Vagina (tissue), 2 donors: ENCODE measurements at places on chromosomes 12 and 14. TPM values are rescaled to one million over a fixed set of nuclear protein-coding genes. Genes with fewer than 3 reads are reported as not detected.
A peak's percentile ranks its signal among the peaks of the same experiment; 100 is the strongest.

DNA sequence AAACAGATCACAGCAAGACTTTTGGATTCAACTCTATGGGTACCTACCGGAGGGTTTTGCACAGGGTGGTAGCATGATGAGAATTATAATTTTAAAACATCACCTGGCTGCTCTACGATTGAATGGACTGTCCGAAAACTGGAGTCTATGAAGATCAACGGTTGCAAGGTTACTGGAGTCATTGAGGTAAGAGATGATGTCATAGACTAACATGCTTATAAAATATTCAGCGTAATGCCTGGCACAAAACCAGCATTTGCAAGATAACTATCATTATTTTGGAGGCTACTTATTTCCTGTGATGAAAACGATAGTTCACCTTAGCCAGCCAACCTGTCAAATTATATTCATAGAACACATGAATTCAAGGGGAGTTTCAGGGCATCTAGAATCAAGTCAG lies 580.6 kb upstream of the TBX3 start:
- no peak for DNase-seq

- DNase-seq: no peak
These were observed 13.3 kb upstream of the VRK1 start for GRCh38 chr14:96783915-96784224.

DNA sequence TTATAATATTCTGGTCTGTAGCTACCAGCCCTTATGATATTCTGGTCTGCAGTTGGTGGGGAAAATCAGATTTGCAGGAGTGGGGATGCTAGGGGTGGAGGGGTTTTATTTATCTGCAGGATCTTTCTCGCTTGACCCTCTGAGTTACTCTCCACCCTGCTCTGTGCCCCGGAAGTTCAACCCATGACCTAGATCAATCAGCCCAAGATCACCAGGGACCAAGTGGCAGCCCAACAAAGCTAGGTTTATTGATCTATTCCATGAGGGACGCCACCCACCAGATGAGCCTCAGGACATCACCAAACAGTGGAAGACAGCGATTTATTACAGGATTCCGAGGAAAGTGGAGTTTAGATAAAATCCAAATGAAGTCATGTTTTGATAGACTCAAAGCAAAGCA lies 25.8 kb upstream of the C12orf76 start:
- no peak for DNase-seq

DNA sequence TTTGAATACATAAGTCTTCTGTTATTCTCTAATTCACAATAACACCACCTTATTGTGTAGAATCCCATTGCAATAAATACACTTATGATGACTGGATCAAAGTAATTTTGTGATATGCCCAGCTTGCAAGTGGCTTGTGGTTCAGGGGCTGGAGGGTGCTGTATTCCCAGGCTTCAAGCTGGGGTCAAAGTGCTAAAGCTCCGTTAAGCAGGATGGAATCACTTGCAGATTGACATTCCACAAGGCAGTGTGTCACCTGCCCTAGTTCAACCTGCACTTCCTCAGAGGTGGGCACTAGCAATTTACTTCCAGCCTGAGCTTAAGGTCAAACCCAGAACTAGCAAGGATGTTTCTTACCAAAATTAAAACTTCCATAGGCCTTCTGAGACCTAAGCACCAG lies 166.6 kb downstream of the SSPN start:
- DNase-seq: no peak

DNA sequence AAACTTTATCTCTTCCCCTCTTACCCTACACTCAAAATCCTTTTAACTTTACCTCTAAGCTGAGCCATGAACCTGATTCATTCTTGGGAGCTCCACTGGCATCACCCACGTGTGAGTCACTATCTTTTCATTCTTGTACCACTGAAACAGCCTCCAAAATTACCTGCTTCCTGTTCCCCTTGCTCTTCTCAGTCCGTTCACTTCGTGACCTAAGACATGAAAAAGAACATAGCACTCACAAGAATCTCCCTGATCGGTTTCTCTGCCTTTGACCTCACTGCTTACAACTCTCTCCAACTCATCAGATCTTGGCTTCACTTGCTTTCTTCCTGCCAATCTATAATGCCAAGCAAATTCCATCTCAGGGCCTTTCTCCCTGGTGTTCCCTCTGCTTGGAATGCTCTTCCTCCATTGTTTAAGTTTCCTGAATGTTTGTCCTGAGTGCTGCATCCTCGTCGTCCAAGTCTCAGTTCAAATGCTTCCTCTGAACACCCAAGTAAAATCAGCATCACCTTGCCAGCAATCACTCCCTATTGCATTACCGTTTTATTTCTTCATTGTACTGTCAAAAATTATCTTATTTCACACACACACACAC lies 9.2 kb downstream of the GLIPR1 start:
- DNase-seq: no peak

DNA sequence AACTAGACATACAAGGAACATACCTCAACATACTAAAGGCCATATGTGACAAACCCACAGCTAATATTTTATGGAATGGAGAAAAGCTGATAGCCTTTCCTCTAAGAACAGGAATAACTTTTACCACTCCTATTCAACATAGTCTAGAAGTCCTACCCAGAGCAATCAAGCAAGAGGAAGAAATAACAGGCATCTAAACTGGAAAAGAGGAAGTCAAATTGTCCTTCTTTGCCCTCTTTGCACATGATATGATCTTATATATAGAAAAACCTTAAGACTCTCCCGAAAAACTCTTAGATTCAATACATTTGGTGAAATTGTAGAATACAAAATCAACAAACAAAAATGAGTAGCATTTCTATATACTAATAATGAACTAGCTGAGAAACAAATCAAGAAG lies 110.0 kb downstream of the ATP23 start:
- no peak for DNase-seq

- DNase-seq: no peak
These were observed 27.3 kb downstream of the PPM1A start for GRCh38 chr14:60276347-60276746.

GRCh38 chr14:72535485-72535884 lies 358.4 kb downstream of the DPF3 start:
- DNase-seq: no peak

DNA sequence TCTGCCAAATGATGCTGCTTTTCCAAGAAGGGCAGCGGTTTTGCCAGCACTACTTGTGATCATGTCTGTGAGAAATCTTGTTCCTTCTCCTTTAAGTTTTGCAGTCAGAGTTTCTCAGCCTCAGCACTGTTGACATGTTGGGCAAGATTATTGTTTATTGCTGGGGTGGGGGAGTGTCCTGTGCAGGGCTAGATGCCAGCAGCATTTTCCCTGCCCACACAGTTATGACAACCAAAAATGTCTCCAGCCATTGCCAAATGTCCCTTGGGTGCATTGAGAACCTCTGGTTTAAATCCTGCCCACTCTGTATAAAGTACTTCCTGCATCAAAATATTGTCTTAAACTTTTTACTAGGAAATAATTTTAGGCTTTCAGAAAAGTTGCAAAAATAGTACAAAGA lies 20.0 kb downstream of the TMEM132C start:
- DNase-seq: no peak

DNA sequence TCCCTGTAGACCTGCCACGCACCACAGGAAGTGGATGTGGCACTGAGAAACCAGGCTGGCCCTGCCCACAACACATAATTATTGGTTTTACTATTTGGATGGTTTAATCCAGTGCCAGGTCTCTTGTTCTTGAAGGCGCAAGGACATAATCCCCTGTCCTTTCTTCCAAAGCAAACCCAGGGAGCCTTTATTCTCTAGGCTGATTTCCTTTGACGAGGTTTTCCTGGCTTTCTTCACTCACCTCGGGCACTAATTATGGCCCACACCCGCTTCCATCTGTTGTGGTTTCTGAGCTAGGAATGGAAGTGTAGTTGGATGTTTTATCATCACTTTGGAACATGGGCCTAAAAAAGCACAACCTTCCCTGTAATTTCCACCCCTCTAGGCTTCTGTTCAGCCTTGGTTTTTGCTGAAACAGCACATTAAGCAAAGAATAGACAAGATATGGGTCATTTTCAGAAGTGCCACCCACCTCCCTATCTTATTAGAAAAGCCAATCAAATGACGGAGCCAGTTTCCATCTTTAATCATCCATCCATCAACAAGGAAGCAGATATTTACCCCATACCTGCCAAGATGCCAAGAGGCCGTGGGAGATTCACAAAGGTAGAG lies 73.9 kb downstream of the PPP1R36 start:
- DNase-seq: no peak

- no peak for DNase-seq
These were observed 21.1 kb downstream of the ENTPD5 start for GRCh38 chr14:73997944-73998447.

GRCh38 chr14:92624764-92625163 lies 111.2 kb downstream of the RIN3 start:
- DNase-seq: no peak

GRCh38 chr14:69610874-69611171 lies 573 bp upstream of the SUSD6 start:
- no peak for DNase-seq

- DNase-seq: no peak
These were observed 13.5 kb downstream of the HECTD1 start for GRCh38 chr14:31194095-31194494.

- no peak for DNase-seq
These were observed 9.5 kb upstream of the NR4A1 start for GRCh38 chr12:52041695-52042123.

GRCh38 chr12:103501447-103501846 lies 5.7 kb upstream of the C12orf42 start:
- DNase-seq: no peak

DNA sequence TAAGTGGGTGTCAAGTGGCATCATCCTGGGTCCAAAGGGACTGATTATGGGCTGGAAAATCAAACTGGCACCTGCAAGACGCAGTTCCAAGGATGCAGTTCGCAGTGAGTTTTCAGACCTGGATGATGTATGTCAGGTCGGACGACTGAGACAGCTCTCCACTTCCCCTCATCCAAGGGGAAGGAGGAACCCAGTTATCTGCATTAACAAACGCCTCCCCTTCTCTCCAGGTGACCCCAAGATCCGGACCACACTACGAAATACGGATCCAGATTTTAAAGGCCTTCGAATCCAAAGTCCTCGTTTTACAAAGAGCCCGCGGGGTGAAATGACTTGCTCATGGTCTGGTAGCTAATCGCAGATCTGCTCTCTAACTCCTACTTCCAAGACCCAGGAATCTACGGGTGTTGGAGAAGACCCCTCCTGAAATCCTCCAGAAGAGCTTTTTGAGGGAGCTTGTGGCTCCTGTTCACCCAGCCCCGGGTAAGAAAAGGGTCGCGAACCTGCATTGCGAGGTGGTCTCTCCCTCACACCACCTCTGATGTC lies 460 bp upstream of the SYNE2 start:
- DNase-seq: no peak

- peak; percentile 98 for DNase-seq
These were observed at the start of gene WNK1 for GRCh38 chr12:751999-752694. Gene WNK1, plus strand, starts transcription at chr12:752579. Its CDS starts 987 bp downstream, at chr12:753566.

- no peak for DNase-seq
These were observed 263.7 kb downstream of the BMP4 start for GRCh38 chr14:53692885-53693284.

DNA sequence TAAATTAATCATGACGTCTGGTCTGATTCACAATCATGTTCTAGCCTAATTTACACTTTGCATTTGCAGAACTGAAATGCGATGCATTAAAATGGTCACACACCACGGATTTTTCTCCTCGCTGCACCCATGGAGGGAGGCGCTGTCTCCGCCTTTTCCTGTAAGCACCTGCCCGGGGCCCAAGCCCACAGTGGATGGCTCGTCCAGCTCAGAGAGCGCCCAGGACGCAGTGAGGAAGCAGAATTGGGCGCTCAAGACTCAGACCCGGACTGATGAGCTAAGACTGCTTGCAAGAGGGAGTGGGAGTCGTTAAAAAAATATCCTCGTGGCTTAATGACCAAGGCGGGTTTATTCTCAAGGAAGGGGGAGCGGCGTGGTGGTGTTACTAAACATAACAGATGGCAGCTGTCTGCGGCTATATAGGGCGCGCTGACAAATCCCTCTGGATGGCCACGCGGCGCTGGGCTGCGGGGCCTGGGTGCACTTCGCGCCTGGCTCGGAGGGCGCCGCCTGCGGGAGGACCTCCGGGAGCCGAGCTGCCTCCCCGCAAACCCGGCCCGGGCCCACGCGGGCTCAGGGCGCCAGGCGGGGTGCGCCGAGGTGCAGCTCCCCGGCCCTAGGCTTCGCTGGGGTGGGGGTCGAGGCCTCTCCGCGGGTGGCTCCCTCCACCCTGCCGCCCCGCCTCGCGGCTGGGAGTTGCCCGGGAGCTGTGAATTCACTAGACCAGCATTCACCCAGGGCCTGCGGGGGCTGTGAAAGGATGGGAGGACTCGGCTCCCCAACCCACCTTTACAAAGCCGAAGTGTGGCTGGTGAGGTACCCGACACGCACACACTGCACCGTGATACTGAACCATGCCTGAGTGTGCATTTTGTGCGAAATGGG lies 78.7 kb downstream of the PPM1A start:
- DNase-seq: no peak

- DNase-seq: no peak
These were observed 378.0 kb downstream of the FOXG1 start for GRCh38 chr14:29144621-29145020.

GRCh38 chr14:23443881-23444280 lies 8.4 kb upstream of the MYH7 start:
- DNase-seq: no peak

DNA sequence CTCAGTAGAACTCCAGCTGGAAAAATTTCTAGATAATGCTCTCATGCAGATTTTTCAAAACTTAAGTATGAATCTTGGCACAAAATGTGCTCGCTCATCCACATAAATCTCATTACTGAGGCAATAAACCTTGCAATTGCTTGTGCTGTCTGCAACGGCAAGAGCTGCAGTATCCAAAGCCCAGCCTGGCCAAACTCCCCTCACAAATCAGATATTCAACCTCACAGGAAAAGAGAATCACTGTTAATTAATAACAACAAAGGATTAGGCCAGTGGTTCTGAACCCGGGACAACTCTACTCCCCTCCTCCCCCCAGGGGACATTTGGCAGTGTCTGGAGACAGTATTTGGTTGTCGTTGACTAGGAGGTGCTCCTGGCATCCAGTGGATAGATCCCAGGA lies 19.2 kb upstream of the CORO1C start:
- no peak for DNase-seq

DNA sequence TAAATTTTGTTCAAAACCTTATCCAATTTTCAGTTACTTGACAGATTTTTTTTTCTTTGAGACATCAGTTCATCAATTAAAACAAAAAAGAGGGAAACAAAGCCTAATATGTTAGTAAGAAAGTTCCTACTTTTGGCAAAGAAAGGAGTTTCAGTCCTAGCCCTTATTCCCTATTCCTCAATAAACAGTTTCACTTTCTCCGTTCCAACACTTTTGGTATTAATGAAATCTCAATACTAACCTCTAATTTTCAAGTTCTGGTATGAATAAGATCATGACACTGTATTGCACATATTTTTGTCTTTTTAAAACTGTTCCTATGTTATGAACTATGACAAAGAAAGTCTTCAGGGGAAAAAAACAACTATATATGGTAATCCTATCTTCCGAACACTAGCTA lies 48.4 kb downstream of the RPS6KA5 start:
- no peak for DNase-seq

Gene FAM161B
- total RNA-seq: 5.2 TPM

Gene GDF3
- not detected for total RNA-seq

Gene RNASE4
- total RNA-seq: 132 TPM

Gene TRMT5
- 2.9 TPM for total RNA-seq

Gene MAGOHB
- 7.9 TPM for total RNA-seq

Gene TAS2R50
- total RNA-seq: 2.9 TPM

Gene OAS2
- 14.0 TPM for total RNA-seq

Gene MAP1LC3B2
- not detected for total RNA-seq

Gene KNTC1
- 18.7 TPM for total RNA-seq

Gene APOLD1
- 127 TPM for total RNA-seq

Gene CRACR2A
- total RNA-seq: 4.4 TPM

Gene OVCH1
- total RNA-seq: 0.25 TPM

Gene THTPA
- 15.0 TPM for total RNA-seq
